ENCODE measurements at places on chromosomes 3 and 15.

- no peak for DNase-seq
These were observed 5.3 kb upstream of the APEH start for GRCh38 chr3:49668861-49669260.

DNA sequence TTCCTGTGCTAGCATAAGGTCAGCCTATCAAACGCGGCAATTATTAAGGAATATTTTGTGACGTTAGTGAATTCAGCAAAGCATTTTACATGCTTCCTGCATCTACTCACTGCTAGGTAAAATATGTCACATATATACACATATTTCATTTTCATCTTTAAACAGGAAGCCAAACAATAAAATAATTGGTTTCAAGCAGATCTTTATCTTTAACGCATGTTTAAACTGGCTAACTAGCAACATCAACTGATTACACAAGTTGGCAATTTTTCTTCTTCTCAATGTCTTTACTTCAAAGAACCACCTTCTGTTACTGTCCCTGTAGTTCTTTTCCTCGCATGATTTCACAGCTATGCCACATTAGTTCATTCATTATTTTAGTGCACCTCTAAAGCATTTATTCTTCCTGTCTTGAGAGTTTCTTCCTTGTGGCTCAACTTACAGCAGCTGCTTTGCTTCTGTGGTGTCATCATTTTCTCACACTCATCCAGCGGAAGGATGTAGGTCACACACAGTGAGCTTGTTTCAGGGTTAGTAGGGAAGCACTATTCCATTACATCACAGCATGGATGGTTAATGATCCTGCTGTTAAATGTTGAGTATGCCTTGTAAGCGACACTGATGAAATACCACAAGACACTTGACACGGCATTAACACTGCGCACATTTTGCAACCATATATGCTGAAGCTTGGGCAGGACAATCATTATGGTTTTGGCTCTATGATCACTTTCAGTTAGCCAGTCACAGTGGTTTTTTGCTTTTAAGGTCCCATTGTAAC, 2.3 kb upstream of the BCHE start:
- DNase-seq = no peak

DNA sequence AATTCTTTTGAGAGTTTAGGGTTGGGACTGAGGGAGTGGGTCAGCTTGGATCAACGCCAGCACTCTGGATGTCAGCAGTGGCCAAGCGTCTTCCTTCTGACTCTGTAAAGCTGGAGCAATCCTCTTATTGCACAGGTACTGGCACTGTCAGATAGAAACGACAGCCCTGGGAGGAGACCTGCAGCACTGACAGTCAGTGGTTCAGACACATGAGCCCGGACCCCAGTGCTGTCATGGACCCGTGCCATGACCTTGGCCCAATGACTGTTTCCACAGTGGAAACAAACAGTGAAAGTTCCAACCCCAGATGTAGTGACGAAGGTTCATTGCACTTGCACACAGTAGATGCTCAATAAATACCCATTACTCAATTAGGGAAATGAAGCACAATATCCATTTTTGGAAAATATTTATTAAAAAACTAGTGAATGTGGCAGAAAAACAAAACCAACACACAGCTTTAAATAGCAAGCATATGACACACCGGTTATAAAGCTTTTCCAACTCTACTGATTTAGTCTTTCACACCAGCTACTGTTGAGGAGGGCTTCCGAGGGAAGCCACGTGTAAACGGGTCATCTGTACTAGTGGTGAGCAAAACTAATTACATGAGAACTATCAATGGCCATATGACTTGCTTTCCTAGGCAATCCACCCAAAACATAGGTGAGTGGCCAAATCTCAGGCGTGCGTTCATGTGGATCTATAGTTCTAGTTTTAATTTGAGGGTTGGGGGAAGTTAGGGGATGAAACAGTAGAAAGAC, 22.1 kb downstream of the SIAH2 start:
- peak; percentile 75 for DNase-seq

- DNase-seq = no peak
These were observed 6.6 kb downstream of the MAP2K5 start for GRCh38 chr15:67548862-67549651.

- DNase-seq = peak; percentile 30
These were observed 79.8 kb upstream of the NR2E3 start for GRCh38 chr15:71730277-71731144.

- DNase-seq = no peak
These were observed 97.4 kb upstream of the RNU6-1 start for GRCh38 chr15:67937153-67937761.

DNA sequence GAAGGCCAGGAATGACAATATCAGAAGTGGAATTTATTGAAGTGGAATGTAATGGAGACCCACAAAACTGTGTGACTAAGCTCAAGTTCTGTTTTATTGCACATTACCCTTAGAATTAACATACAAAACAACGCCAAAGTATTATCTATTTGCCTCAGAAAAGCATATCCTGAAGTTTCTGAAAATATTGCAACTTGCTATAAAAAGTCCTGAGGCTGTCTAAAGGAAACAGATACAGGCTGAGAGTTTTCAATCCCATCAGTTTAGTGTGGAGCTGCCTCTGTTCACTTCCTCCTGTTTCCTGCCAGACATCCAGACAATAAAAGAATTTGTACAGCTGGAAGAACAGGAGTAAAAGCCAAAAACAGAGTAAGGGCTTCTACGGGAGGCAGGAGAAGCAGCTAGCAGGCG, 108.8 kb downstream of the FBN1 start:
- DNase-seq = no peak

DNA sequence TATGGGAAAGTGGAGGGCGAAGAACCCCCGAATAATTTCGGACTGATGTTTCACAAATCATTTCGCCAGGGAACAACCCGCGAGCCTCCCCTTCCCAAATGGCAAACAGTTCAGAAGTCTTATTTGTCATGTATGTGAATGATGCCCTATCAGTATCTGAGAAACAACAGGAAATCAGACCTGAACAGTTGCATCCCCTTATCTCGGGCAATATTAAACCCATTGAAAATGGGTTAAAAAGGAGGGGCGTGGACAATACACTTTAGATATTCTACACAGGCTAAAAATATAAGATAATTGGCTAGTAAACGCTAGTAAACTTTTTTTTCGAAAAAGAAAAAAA, 1003.3 kb upstream of the NR2F2 start:
- DNase-seq = no peak

DNA sequence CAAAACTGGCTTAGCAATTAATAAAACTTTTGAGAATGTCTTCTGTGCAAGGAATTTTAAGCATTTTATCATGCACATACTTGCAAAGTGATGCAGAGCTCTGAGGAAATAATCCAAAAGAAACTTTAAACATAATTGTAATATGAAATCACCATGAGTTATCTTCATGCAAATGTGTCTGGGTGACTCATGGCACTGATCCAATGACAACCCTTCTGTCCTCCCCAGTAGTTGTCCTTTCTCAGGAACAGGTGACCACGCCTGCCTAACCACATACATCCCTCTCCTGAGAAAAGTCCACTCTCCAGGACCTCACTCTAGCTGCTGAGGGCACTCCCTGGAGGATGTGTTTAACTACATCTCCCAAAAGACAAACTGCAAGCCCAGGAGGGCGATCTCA, 530.6 kb upstream of the IL12A start:
- no peak for DNase-seq

GRCh38 chr3:139671863-139672646, 5.7 kb downstream of the NMNAT3 start:
- no peak for DNase-seq

DNA sequence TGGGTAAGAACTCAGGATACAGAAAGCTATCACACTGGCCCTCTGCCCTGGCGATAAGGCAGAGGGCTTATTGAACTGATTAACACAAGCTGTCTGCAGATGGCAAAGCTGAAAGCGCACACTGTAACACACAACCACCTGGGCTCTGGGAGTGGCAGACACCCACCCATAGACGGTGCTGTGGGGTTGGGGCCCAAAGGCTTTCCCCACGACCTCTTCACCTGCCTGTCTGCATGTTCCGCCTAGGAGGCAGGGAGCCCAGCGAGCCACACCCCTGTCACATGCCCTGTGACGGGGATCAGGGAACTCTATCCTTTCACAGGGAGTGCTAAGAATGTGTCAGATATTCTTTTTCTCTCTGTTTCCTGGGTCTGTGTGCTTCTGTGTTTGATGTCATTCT, 12.1 kb upstream of the TFG start:
- no peak for DNase-seq

DNA sequence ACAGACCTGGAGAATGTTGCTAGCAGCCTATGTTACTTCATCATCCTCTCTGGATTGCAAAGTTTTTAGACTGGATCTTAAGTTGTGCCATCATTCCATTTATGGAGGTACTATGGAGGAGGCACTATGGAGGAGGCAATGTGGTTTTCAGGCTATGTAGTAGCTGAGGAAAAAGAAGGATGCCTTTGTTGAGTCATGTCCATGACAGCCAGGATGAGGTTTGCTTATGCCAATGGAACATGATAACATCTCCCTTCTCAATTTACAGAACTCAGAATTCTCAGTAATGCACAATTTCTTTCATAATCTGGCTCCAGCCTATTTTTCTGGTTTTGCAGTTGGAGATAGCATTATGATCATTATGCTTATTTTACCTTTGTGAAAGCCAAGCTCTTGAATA, 65.9 kb upstream of the TMEM108 start:
- no peak for DNase-seq

DNA sequence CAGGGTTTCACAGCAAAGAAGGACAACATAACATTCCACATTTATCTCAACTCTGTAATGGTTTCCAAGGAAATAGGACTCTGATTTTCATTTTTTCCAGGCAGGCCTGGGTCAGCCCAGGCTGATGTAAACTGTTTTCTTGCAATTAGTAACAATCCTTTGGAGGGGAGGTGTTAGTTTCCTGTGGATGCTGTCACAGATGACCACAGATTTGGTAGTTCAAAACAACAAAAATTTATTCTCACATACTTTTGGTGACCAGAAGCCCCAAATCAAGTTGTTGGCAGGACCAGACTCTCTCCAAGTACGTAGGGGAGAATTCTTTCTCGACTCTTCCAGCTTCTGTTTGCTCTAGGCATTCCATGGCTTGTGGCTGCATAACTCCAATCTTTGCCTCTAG, 88.0 kb downstream of the EDEM1 start:
- no peak for DNase-seq

GRCh38 chr15:59738676-59739075, 49.6 kb upstream of the BNIP2 start:
- DNase-seq = no peak

DNA sequence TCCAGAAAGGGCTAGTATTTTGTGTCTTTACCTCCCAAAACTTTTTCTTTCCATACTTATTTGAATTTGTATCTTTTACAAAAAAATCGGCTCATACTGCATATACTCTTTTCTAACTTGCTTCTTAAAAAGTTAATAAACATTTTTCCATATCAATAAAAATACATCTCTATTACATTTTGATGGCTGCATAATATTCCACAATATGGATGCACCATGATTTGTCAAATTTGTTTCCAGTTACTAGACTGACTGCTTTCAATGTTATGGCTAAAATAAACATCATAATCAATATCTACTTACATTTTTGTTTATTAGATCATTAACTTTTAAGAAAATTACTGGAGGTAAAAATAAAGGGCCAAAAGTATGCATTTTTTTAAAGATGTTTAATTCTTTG, 121.7 kb downstream of the MEIS2 start:
- DNase-seq = no peak

GRCh38 chr3:9743548-9743947, 6.2 kb upstream of the OGG1 start:
- DNase-seq = no peak

- no peak for DNase-seq
These were observed 615.2 kb upstream of the NR2F2 start for GRCh38 chr15:95715116-95715903.

DNA sequence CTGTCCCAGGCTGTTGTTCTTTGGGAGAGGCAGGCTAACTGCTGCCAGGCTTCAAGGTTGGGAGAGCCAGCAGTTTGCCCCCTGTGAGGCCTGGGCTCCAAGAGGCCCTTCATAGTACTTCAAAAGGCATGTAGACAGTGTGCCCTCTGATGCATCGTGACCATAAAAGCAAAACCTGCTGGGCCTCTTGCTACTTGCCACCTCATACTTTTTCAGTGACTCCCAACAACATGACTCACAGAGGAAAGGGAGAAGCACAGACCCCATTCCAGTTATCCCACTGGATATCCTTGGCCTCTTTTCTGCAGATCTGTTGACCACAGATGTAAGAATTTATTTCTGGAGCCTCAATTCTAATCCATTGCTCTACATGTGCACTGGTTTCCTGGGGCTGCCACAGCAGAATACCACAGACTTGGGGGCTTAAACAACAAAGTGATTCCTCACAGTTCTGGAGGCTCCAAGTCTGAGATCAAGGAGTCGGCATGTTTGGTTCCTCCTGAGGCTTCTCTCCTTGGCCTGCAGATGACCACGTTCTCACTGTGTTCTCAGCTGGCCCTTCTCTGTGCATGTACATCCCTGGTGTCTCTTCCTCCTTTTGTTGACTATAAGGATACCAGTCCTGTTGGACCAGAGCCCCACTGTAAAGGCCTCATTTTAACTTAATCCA, 8.9 kb upstream of the NSMCE3 start:
- DNase-seq = no peak

DNA sequence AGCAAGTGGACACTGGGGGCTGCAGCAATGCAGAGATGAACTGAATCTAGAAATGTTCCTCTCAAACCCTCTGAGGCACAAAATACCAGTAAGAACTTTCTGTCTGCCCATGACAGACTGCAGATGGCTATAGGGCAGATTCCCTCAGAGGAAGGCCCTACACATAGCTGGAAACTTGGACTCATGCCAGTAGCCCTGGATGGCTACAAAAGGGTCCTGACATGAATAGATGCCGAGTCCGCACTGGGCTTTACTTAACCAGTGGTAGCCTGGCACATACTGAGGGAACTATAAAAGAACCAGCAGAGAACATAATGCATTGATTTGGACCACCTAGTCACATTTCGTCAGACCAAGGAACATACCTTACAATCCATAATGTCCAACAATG, 66.7 kb downstream of the C3orf80 start:
- DNase-seq = no peak

- DNase-seq = no peak
These were observed 5.0 kb upstream of the SGO1 start for GRCh38 chr3:20190991-20191390.

- peak; percentile 76 for DNase-seq
These were observed 14.1 kb upstream of the CXCR6 start for GRCh38 chr3:45929042-45929679.

DNA sequence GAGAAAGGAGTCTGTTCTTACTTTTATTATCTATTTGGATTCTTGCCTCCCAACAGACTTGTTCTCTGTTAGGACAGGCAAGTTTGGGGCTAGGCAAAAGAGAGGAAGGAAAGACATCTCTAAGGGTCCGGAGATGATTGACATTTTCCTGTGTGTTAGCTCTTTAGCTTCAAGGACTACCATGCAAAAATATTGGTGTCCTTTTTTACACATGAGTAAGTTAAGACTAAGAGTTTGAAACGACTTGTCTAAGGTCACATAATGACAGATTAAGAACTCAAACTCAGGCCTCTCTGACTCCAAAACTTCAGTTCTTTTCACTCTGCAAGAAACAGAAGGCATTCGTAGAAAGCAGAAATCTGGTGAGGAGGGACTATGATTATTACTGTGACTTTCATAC, 5.9 kb downstream of the LMCD1 start:
- no peak for DNase-seq

All from activated CD4-positive, alpha-beta memory T cell treated with anti-CD3 and anti-CD28 coated beads for 36 hours (primary cell).